NCI-H2081 treated with DMSO at 0.1 percent for 48 hours (cell line): ENCODE measurements at places on chromosomes 1 and 21.

DNA sequence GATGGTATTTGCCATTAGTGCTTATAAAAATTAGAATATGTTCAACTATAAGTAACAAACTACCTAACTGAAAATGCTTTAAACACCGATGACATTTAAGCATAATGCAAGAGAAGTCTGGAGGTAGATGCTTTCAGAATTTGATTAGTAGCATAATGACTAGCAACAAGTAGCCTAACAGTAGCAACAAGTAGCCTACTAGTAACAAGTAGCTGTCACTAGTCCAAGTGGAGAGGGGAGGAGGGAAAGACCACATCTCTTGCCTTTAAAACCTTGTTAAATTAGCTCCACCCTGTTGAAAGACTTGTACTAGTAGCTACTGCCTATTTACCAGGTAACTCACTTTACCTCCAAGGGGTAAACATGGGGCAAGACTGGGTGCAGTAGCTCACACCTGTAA lies 7.9 kb downstream of the GPR88 start:
- DNase-seq, result no peak

GRCh38 chr1:212313616-212314015 lies 28.4 kb downstream of the PPP2R5A start:
- no peak for DNase-seq

GRCh38 chr1:167333124-167333523 lies 112.4 kb downstream of the POU2F1 start:
- no peak for DNase-seq

DNA sequence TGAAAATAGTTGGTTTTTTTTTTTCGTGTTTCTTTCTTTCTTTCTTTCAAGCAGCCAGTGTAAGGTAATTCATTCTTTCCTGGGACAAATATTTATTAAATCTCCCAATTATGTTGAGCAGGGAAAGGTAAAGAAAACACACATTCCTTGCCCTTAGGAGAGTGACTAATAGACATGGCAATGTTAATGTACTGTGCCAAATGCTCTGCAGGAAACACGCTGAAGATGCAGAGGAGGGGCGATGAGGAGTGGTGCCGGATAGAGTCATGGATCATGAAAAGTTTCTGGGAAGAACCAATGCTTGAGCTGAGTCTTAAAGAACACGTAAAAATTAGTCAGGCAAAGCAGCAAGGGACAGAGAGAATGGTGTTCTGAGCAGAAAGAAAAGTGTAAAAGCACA lies 199.2 kb downstream of the DNM3 start:
- no peak for DNase-seq

DNA sequence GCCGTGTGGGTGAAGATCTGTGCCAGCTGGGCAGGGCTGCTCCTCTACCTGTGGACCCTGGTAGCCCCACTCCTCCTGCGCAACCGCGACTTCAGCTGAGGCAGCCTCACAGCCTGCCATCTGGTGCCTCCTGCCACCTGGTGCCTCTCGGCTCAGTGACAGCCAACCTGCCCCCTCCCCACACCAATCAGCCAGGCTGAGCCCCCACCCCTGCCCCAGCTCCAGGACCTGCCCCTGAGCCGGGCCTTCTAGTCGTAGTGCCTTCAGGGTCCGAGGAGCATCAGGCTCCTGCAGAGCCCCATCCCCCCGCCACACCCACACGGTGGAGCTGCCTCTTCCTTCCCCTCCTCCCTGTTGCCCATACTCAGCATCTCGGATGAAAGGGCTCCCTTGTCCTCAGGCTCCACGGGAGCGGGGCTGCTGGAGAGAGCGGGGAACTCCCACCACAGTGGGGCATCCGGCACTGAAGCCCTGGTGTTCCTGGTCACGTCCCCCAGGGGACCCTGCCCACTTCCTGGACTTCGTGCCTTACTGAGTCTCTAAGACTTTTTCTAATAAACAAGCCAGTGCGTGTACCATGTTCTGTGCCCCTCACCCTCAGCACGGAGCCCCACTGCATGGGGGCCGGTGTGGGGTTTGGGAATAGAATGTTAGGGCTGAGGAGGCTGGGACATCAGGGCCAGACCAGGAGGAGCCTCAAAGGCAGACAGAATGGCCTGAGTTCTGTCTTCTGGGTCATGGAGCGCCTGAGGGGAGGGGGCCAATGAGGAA lies 21.3 kb downstream of the SERINC2 start:
- no peak for DNase-seq

GRCh38 chr1:18861082-18861481 lies 1.6 kb upstream of the TAS1R2 start:
- DNase-seq, result no peak

DNA sequence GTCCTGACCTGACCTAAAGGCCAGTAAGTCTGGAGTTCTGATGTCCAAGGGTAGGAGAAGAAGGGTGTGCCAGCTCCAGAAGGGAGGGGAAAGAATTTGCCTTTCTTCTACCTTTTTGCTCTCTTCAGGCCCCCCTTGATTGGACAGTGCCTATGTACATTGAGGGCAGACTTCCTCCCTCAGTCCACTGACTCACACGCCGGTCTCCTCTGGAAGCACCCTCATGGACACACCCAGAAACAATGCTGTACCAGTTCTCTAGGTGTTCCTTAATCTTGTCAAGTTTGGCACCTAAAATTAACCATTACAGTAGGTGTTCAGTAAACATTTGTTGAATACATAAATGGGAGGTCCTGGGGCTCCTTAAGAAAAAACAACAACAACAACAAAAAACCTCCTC lies 51.0 kb upstream of the POU2F1 start:
- DNase-seq, result no peak

DNA sequence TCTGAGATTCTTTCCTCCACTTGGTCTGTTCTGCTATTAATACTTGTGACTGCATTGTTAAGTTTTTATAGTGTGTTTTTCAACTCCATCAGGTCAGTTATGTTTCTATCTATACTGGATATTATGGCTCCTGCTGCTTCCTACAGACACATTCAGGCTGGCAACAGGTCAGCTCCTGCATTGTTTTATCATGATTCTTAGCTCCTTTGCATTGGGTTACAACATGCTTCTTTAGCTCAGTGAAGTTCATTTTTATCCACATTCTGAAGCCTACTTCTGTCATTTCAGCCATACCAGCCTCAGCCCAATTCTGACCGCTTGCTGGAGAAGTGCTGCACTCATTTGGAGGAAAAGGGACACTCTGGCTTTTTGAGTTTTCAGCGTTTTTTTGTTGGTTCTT lies 37.3 kb upstream of the F3 start:
- DNase-seq, result no peak

GRCh38 chr1:104064399-104064798 lies 314.7 kb downstream of the AMY1C start:
- DNase-seq, result no peak

DNA sequence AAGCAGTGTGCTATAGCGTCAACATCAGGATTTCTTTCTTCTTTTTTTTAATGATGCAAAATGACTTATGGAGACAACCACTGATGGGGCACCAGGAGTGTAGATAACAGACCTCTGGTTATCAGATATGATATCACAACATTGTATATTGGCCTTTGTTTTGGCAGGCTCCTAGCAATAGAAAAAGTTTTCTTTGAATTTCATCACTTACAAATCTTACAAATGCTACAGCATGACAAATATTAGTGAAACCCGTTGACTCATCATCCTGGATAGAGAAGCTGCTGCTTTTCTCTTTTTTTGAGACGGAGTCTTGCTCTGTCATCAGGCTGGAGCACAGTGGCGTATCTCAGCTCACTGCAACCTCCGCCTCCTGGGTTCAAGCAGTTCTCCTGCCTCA lies 92.9 kb downstream of the LTN1 start:
- no peak for DNase-seq

DNA sequence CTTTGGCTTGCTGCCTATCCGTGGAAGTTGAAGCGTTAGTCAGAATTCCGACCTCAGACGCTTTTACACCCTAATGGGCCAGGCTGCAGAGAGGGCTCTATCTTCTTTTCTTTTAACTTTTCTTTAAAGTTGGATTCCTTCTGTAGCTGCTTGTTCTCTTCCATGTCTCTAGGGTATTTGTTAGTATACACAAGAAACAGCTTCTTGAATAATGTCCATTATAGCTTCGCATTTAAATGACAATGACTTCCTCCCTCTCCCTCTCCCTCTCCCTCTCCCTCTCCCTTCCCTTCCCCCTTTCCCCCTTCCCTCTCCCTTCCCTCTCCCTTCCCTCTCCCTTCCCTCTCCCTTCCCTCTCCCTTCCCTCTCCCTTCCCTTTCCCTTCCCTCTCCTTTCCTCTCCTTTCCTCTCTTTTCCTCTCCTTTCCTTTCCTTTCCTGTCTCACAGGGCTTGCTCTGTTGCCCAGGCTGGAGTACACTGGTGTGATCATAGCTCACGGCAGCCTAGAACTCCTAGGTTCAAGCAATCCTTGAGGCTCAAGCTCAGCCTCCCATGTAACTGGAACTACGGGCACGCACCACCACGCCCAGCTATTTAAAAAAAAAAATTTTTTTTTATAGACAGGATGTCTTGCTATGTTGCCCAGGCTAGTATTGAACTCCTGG lies 33.0 kb downstream of the RIPPLY3 start:
- no peak for DNase-seq

- no peak for DNase-seq
Measured at GRCh38 chr21:29571949-29572348, 273.2 kb downstream of the BACH1 start.

DNA sequence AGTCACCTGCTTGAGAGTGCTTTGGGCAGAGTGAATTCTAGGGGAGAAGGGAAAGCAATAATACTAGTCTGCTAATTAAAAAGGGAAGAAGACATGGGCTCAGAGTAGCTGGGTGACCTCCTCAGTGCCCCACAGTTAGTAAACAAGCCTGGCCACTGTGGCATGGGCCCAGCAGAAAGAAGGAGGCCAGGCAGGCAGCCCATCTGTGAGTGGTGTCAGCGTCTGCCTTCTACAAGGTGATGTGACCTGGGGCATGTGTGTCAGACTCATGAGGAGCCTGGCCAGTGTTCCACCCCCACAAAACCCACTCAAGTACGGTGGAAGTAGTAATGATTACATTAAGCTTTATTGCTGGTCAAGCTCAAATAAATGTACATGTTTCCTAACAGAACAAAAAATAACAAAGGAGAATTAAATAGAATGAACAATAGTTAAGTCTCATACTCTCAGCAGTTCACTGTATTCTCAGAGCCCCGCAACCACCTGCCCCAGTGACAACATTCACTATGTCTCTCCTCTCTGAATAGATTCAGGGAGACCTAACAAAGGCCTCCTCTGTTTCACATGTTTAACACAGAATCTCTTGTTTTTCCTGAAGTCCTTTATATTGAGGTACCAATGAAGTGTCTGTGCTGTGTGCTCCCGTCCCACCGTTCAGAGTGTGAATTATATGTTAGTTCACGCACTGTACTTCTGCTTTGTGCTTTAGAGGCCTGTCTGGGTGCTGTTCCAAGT lies 32.5 kb downstream of the SLC22A15 start:
- no peak for DNase-seq

GRCh38 chr1:100413035-100413434 lies 60.7 kb downstream of the CDC14A start:
- DNase-seq, result no peak

DNA sequence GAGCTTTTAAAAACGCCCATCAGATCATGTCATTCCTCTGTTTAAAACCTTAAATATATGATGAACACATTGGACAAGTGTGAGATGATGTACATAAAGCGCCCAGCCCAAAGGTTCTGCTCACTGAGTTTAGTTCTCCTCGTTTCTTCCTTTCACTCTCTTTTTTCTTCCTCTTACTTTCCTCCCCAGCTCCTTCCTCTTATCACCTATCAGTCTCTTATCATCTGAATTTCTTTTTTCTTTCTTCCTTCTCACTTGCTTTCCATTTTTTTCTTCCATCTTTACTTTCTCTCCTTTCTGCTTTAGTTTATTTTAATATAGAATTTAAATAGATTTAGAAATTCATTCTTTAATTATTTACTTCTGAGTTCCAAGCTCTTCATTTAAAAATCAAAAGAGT lies 17.8 kb upstream of the POGZ start:
- no peak for DNase-seq

- DNase-seq, result no peak
Measured at GRCh38 chr1:55317673-55318072, 102.5 kb upstream of the USP24 start.

DNA sequence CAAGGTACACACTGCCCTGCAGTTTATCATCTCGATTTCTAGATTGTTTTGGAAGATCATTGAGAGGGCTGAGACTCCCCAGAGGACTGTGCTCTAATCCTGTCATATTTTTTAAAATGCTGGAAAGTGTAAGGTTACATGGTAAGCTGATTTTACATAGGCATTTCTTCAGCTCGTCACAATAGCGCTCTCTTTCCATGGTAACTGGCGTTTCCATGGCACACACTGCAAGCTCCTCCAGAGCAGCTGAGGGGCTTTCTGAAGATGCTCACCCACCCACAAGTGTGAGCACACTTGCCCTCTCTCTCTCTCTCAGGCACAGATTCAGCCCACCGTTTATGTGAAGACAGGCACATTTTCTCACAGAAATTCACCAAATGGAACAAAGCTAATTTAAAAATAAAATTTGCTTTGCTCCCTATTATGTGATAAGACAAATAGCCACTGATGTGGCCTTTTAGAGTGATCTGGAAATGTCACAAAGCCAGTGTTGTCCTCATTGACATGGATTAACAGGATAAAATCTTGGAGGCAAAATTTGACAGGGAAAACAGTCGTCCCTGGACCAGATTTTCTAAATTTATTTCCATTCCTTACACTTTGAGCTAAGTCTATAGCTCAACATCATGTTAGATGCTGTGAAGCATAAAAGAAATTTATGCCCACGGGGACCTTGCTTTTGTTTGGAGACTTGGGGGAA lies 421.5 kb downstream of the RWDD3 start:
- no peak for DNase-seq

GRCh38 chr21:41220208-41220733 lies 52.3 kb downstream of the BACE2 start:
- no peak for DNase-seq

DNA sequence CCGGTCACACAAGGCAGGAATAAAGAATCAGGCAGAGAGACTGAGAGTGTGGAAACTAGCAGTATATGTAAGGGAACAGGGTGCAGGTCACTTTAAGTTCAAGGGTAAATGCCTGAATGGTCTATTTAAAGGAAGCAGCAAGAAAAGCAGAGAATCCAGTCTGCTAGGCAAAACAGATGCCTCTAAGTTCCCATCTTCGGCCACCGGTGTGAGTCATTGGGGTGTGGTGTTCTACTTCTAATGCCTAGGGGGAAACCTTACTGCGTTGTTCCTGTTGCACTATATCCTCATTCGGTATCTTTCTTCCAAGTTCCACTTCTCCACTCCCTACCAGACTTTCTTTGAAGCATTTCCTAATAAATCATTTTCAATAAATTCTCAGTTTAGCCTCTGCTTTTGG lies 259.9 kb downstream of the HHIPL2 start:
- no peak for DNase-seq

GRCh38 chr1:194723067-194723466 lies 1536.7 kb upstream of the B3GALT2 start:
- DNase-seq, result no peak

- no peak for DNase-seq
Measured at GRCh38 chr1:56447823-56448222, 131.5 kb downstream of the PLPP3 start.

- no peak for DNase-seq
Measured at GRCh38 chr1:56709269-56709880, 64.3 kb downstream of the PRKAA2 start.

- no peak for DNase-seq
Measured at GRCh38 chr1:5447503-5447960, 544.7 kb downstream of the NPHP4 start.
